ENCODE measurements at places on chromosomes 3 and 15.

- no peak for DNase-seq
These were observed 72.1 kb downstream of the RFTN1 start for GRCh38 chr3:16441371-16441875.

GRCh38 chr3:105119801-105120340, 246.8 kb upstream of the ALCAM start:
- no peak for DNase-seq

GRCh38 chr3:112531358-112531781, 30.4 kb downstream of the ATG3 start:
- DNase-seq = no peak

DNA sequence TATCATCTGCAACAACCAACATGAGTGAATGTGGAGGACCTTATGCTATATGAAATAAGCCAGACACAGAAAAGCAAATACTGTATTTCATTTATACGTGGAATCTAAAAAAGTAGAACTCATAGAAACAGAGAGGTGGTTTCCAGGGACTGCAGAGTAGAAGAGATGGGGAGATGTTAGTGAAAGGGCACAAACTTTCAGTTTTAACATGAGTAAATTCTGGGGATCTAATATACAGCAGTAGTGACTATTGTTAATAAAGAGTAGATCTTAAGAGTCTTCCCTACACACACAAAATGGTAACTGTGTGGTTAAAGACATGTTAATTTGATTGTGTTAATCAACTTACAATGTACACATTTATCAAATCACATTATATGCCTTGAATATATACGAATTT, 20.9 kb upstream of the MELTF start:
- no peak for DNase-seq

GRCh38 chr3:74590620-74591262, 23.7 kb downstream of the CNTN3 start:
- DNase-seq = no peak

GRCh38 chr3:124966521-124967445, 32.2 kb upstream of the MUC13 start:
- no peak for DNase-seq

DNA sequence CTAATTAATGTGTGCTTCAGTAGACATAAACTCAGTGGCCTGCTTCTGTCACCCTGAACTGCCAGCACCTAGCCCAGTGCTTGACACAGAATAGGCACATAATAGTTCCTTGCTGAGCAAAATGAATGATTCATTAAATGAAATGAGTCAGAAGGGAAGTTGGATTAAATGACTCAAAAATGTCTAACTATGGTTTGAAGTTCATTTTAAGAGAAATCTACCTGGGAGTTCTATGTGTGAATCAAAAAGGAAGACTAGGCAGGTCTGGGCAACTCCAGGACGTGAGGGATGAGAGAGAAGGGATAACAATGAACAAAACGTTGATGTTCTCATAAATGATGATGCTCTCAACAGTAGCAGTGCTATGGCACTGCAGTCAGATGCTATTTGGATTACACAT, 175.0 kb downstream of the CFAP20DC start:
- DNase-seq = no peak

GRCh38 chr3:30984855-30985749, 90.6 kb upstream of the GADL1 start:
- DNase-seq = no peak

DNA sequence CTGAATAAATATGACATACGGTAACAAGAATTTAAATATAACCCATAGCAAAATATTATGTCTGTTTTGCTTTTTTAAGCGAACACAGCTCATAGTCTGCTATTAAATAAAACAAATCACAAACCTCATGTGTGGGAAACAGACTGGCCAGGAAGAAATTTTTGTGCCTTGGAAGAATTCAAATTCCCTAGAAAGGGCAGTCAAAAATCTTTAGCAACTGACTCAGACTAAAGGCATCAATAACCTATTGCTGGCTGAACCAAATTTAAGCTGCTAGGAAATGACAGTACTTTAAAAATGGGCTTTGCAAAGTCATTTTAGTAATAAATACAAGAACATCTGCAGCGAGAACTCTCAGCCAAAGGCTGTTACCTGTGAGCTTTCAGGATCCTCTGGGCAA, 151.4 kb downstream of the PLD1 start:
- no peak for DNase-seq

DNA sequence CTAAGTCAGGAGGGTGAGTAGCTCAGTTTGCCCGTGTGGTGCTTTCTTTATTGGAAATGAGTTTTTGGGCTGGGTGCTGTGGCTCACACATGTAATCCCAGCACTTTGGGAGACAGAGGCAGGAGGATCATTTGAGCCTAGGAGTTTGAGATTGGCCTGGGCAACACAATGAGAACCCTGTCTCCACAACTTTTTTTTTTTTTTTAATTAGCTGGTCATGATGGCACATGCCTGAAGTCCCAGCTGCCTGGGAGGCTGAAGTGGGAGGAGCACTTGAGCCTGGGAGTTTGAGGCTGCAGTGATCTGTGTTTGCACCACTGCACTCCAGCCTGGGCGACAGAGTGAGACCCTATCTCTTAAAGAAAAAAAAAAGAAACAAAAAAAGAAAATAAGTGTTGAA, 174.9 kb downstream of the NSMCE3 start:
- DNase-seq = no peak

- no peak for DNase-seq
These were observed 863.3 kb downstream of the IGSF11 start for GRCh38 chr3:118171236-118171852.

DNA sequence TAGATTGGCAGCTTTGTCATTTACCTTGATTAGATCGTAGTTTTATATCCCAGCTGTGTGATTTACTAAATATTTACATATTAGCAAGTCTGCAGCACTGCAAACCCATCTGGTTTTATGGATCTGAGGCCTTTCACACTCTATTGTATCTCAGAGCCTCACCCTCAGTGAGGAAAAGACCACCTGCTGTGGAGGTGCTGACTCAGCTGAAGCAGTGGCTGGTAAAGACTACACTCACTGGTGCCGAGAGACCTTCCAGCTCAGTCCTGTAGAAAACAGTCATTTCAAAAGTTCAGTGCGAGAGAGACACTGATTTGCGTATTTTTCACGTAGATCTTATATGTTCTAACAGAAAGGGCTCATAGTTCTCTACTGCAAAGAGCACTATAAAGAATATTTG, 307.8 kb upstream of the TPM1 start:
- no peak for DNase-seq

DNA sequence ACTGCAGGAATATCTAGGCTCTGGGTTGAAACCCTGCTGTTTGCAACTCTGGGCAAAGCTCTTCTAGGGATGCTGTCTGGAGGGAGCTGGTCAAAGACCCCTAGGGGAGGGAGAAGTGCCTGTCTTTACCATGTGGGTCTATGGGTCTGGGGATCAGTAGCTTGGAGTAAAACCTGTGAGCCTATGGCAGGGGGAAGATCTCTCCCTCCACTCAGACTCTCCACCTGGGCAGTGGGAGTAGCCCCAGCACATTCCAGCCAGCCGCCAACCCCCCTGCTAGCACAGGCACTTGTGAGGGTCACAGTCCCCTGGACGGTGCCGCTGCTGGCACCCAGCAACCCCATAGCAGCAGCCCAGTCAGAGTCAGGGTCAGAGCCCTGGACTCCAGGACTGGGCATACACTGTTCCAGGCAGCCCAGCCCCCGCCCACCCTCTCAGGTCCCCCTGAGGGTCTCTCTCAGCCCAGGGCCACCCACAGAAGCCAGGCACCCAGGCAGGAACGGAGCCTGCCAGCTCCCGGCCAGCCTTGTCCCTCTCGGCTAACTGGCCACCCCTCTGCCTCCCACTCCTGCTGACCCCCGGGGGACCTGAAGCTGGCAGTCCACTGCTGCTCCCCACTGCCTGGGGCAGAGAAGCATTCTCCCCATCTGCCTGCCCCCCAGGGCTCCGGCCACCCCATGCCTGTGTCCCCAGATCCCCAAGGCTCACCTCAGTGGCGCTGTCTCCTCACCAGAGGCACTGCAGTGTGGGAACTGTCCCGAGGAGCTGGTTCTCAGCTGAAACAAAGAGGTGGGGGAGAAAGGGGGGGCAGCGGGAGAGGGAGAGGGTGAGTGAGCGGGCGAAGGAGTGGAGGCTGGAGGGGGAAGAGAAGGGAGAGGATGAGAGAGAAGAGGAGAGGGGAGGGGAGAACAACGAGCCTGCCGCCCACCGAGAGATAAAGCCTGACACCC, 10.8 kb downstream of the GLYCTK start:
- DNase-seq = no peak

- no peak for DNase-seq
These were observed 85.6 kb downstream of the PDCD6IP start for GRCh38 chr3:33883951-33884561.

- DNase-seq = no peak
These were observed 689.6 kb downstream of the MECOM start for GRCh38 chr3:168973897-168974296.

All from DMS 273 treated with DMSO at 0.1 percent for 48 hours (cell line).